Adipocyte (in vitro differentiated cells): ENCODE measurements at places on chromosomes 1 and 21.
A peak's percentile ranks its signal among the peaks of the same experiment; 100 is the strongest.

GRCh38 chr1:3170561-3171453 lies 101.8 kb downstream of the PRDM16 start:
- peak; percentile 13 for DNase-seq

GRCh38 chr1:44723064-44723463 lies 7.9 kb downstream of the RNU5D-1 start:
- no peak for DNase-seq

DNA sequence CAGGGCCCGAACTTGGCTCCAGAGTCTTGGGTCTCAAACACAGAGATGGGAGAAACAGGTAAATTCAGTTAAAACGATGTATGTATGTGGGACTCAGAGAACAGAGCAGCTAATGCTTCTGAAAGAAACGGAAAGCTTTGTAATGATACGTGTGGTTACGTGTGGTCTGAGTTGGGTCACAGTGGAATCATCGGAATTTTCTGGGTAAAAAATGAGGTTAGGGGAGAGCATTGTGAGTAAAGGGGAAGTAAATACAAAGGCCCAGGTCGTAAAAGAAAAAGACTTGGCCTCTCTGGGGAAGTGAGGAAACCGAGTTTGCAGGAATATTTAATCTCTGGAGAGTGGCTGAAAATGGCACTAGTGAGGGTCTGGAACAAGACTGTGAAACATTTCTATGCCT lies 8.3 kb downstream of the NHLH2 start:
- no peak for DNase-seq

DNA sequence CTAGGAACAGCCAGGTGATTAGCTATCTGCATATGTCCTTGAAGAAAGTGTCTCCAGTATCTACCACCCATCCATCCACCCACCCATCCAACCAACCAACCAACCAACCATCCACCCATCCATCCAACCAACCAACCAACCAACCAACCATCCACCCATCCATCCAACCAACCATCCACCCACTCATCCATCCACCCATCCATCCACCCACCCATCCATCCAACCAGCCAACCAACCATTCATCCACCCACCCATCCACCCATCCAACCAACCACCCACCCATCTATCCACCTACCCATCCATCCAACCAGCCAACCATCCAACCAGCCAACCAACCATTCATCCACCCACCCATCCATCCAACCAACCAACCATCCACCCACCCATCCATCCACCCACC lies 12.1 kb downstream of the C21orf58 start:
- DNase-seq, result no peak

GRCh38 chr1:208450958-208451357 lies 206.8 kb upstream of the PLXNA2 start:
- no peak for DNase-seq

GRCh38 chr21:21921410-21922232 lies 923.4 kb downstream of the NCAM2 start:
- peak; percentile 59 for DNase-seq

- DNase-seq, result no peak
Measured at GRCh38 chr1:101311146-101311920, 74.5 kb downstream of the S1PR1 start.

- DNase-seq, result peak; percentile 30
Measured at GRCh38 chr21:31713973-31714740, 17.8 kb downstream of the SCAF4 start.
